AG08395 (cell line): ENCODE measurements at places on chromosomes 5 and 9.

- DNase-seq = peak; percentile 2
These were observed 210.1 kb upstream of the CDH10 start for GRCh38 chr5:24854850-24855249.

- peak; percentile 99 for DNase-seq
These were observed at the start of gene TENT4A for GRCh38 chr5:6713274-6714225. Gene TENT4A, plus strand, starts transcription at chr5:6713432. Its CDS starts 552 bp downstream, at chr5:6713984.

GRCh38 chr5:119284031-119284430, 71.8 kb upstream of the TNFAIP8 start:
- no peak for DNase-seq

DNA sequence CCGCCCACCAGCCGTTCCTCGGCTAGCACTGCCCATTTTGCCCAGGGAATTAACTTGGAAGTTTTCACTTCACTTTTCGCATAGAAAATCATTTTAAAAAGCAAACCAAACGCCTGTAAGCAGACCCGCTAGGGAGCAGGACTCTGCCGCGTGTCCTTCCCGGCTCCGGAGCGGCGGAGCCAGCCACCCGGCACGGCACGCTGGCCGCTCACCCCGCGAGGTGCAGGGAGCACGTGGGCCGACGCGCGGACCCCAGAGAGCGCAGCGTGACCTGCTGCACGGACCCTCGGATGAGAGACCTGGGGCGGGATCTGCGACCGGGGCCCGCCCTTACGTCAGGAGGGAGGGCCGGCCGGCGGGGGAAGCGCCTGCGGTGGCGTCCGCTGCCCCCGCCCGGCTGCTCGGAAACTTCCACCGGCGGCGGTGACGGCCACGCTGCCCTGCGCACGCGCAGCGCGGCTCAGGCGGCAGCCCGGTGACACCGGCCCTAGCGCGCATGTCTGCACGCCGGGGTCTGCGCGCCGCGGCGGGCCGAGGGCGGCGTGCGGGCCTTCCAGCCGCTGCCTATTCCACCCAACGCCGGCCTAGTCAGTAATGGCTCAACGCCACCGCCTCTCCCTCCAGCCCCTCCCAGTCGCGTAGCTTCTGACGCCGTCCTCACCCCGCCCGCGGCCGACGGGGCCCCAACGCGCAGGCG, 507 bp upstream of the TENT4A start:
- DNase-seq = no peak

DNA sequence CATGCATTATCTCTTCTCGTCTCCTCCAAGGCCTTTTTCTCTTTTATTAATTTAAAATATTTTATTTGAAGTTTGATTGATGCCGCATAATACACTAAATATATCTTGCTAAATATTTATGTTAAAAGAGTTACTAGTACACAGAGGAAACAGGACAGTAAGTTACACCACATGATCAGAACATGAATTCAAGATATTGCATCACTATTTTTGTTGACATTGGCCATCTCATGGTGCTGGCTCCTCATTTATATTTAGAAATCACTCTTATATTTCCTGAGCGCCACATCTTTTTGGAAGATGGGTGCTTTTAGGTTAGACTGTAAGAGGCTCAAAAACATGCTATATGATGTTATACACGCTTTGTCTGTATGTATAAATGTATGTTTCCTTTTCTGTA, 23.0 kb downstream of the SPEF2 start:
- no peak for DNase-seq
